B cell (primary cell): ENCODE measurements at places on chromosomes 2 and 18.

DNA sequence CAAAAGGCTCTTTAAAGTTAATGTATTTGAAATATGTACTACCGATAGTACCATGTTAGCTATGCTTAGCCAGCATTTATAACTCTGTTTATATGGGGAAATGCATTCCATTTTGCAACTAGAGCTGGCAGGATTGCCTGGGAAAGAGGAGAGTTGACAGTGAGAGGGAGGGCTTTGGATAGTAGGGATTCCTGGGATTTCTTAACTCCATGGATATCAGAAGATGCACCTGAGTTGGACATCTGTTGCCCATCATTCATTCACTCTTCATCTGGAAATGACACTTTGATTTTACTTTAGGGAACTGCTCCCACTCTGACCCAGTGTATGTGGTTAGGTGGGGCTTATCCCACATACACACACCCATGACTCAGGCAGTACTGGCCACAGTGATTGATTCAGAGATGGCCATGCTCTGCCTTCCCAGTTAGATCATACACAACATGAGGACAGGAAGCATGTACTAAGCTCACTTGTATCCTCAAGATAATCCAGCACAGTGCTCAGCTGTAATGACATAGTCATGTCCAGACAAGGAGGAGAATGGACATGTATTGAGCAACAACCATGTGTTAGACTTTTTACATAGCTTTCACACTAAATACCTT is 248.8 kb downstream of the MREG start:
- DNase-seq, result no peak

DNA sequence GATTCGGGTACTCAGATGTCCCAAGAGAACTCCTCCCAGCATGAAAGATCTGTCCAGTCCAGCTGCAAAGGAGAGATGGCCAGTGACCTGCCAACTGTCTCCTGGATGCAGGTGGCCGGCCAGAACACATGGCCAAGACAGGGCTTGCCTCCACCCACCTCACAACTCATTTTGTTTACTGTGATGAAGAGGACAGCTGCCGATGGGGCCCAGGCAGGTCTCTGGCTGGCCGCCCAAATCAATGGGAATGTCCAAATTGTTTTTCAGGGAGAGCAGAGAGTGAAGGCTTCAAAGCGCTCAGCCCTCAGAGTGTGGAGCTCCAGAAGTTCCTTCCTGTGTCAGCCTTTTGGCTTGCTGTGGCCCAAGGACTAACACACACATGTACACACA is 41.9 kb downstream of the FOSL2 start:
- no peak for DNase-seq

GRCh38 chr18:43961722-43962121 is 684.4 kb upstream of the SYT4 start:
- DNase-seq, result peak; percentile 8

DNA sequence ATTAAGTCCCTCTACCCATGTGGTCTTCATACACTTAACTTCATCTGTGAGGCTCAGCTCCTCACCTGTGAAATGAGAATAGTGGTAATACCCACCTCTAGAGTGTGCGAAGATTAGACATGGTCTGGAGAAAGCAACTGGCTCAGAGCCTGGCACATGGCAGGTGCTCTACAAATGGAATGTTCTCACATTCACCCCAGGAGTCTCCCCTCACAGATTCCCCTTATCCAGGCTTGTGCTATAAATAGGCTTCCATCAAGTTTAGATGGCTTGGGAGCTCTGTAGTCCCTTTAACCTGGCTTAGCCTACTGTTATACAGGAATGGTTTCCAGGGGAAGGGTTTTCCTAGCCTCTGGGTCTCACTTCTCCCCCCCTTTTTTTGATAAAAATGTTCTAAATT is 455.9 kb downstream of the RNF144A start:
- no peak for DNase-seq

DNA sequence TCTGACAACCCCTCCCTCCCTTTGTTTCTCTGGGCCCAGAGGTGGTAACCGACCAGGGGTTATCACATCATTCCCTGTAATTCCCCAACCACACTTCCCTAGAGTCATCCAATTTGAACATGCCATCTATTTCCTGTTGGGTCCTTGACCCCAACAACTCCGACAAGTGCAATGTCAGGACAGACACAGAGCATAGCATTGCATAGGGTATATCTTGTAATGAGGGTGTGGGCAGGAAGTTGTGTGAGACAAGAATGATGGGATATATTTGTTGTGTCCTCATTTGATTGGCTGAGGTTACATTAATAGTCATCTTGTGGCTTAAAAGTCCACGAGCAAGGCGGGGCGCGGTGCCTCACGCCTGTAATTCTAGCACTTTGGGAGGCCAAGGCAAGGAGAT is 33.4 kb upstream of the CNOT11 start:
- DNase-seq, result no peak

GRCh38 chr2:61534926-61535325 is 3.2 kb downstream of the XPO1 start:
- no peak for DNase-seq

DNA sequence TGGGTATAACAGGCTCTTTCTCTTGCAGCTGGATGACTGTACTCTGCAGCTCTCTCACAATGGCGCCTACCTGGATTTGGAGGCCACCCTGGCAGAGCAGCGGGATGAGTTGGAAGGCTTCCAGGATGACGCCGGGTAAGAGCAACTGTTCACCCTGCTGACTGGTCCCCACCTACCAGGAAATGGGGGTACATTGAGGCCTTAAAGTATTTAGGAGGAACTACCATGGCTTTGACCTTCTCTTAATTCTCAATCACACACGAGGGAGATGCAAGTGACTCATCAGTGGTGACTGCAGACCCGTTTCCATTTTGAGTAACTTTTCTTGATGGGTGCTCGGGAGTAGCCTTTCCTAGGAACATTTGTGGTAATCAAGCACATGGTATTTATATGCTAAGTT is 58.0 kb downstream of the FHOD3 start:
- no peak for DNase-seq

- DNase-seq, result no peak
These were observed 80.9 kb upstream of the ARHGAP28 start for GRCh38 chr18:6648581-6648980.

- DNase-seq, result no peak
These were observed 316.0 kb upstream of the MEX3C start for GRCh38 chr18:51513517-51513916.

DNA sequence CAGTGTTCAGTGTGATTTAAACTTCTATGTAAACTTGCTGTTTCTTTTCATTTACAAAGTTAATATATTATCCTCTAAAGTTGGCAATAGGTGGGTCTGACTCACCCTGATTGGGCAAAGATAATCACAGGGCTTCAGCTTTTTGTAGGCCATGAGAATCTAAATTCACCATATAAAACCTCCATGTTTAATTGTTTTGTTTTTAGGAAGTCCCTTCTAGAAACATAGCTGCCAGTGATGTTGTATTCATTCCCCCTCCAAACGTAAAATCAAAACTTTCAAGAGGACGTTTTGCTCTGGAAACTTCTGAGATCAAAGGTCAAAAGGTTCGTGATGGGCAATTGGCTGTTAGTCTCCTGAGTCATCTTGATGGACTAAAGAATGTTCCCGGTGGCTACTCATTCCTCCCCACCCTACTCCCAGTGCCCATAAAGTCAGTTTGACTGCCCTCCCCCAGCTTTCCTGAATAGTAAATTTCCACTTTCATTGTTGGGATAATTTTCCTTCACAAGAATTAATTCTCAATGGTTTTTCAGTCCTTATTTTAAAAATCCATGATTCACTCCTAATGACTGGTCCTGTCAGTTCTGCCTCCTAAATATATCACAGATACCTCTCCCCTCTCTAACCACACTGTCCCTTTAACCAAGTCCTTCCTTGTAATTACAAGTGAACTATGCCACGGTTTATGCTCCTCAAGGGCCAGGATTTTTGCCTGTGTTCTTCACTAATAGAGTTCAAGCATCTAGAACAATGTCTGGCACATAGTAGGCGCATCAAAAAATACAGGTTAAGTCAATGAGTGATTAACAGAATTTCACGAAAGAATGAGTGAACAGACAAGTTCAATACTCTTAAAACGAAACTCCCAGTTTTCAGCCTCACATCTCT is 164.4 kb upstream of the VRK2 start:
- DNase-seq, result no peak

DNA sequence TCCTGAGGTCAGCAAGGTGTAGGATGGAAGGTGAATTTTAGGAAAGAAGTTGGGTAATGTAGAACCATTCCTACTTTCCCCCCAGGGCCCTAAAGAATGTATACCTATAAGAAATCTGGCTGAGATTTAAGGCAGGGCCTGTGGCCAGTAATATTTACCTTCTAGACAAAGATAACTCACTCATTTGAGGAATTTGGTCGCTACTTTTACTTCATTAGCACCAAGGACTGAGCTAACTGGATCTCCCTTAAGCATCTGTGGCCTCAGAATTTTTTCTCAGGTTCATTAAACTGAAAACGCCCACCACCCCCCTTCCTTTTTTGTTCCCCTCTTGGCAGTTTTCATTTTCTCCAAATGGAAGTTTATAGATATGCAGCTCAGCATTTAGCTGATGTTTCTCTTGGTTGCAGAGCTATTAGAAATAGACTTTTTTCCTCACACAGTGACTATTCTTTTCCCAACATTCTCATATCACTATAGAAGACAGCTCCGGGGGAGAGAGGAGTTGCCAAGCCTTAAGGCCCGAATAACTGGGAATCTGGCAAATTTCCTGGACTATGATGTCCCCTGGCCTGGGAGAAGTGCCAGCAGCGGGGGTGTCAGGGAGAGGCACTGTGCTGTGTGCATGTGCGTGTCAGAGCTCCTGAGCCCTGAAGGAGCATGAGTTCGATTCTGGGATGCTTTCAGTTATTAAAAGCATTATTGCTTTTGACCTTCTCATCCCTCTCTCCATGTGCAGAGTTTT is 310.9 kb downstream of the PRKCE start:
- no peak for DNase-seq

- DNase-seq, result no peak
These were observed 30.1 kb downstream of the MROH2A start for GRCh38 chr2:233807966-233808935.

- no peak for DNase-seq
These were observed 5.1 kb downstream of the SERPINB2 start for GRCh38 chr18:63892566-63892965.

DNA sequence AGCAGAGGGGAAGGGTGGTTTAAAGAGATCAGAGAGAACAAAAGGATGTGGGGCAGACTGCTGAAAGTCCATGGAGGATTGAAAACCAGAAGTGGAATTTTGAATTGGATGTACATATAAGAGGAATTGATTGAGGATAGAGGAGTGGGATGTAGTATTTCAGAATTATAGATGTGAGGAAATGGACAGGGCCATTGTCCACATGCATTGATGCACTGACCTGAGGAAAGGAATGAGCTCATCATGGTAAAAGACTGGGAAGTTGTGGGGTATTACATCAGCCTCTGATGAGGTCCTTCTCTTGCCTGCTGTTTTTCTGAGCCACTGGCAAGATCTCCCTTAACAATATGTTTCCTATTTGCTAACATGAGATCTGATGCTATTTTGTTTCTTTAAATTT is 365.7 kb upstream of the FANCL start:
- no peak for DNase-seq

DNA sequence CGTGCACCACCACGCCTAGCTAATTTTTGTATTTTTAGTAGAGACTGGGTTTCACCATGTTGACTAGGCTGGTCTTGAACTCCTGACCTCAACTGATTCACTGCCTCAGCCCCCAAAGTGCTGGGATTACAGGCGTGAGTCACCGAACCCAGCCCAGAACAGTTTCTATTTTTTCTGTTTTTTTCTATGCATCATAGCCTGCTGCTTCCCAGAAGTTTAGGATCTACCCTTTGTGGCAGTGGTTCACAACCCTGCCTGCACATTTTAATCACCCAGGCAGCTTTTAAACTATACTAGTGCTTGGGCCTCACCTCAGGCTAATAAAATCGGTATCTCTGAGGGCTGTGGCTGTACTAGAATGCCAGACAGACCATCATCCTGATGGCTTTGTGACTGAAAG is 39.7 kb upstream of the SOCS6 start:
- DNase-seq, result no peak

DNA sequence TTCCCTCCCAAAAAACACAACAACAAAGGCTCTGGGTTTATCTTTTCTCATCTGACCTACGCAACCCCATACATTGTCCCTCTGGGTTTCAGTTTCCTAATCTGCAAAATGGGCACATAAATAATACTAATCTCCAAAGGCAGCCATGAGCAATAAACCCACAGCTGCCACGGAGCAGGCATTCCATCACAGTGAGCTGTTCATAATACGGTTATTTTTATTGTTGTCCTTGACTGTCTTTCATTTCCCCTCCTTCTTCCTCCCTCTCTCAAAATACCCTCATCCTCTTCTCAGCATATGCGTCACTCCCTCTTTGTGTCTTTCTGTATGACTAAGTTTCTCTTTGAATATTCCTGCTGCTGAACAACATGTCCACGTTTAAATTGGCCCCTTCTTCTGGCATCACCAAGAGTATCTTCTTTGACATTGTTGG is 129.8 kb upstream of the CAB39 start:
- peak; percentile 71 for DNase-seq

DNA sequence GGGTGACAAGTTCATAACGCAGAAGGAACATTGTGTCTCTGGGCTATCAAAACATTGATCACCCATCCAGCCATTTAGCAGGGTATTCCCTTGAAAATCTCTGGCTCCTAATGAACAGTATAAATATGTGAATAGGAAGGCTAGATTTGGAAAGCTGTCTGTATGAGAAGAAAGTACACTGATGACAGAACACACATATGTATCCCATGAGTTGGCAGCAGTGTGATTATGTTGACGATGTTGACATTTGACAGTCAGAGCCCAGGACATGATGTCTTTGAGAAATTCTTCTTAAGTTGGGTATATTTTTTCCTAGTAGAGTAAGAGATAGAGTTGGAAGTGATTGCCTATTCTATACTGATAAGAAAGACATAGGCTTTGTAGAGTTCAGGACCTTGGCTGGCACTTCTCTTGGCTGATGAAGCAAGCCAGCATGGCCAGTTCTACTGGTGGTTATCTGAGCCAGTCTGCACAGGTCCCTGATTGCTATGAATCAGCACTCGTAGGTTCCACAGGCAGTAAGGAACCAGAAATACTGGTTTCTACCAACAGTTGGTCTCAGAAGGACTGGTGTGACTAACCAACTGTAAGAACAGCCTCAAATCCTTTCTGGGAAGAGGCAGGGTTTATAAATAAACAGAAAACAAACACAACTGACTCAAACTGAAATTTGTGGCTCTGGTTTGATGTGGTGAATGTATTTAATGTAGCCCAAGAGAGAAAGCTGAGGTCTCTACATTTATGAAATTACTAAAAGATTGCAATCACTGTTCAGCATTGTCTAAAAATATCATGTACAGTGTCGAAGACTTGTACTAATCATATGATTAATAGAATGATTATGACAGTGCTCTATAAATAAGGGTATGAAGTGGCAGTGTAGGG is 43.9 kb upstream of the RAPH1 start:
- no peak for DNase-seq

GRCh38 chr2:16656784-16657391 is 8.7 kb downstream of the CYRIA start:
- DNase-seq, result peak; percentile 82

DNA sequence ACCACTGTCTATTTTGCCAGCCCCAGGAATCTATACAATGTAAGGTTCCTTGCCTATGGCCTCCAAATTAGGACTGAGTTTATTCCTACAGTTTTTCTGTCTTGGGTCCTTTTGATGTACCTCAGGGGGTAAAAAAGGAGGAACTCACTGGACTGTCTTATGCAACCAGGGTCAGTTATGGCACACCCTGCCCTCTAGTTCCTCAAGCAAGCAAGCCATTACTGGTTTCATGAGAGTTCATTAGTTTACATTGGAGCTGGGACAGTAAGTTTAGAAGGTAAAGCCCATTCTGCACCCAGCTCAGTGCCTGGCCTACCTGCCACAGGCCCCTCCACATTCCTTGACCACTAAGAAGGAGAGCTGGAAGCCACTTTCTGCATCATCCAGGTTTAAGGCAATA is 68.7 kb upstream of the WIPF1 start:
- DNase-seq, result no peak

GRCh38 chr2:173607606-173608311 is 253.1 kb downstream of the CDCA7 start:
- no peak for DNase-seq
